ENCODE measurements at places on chromosomes 11 and 22.

- no peak for DNase-seq
Observed at GRCh38 chr11:83364500-83365045, 78.4 kb upstream of the CCDC90B start.

- no peak for DNase-seq
Observed at GRCh38 chr11:2475136-2475918, 30.5 kb downstream of the KCNQ1 start.

- no peak for DNase-seq
Observed at GRCh38 chr11:26335903-26336302, 4.0 kb downstream of the ANO3 start.

DNA sequence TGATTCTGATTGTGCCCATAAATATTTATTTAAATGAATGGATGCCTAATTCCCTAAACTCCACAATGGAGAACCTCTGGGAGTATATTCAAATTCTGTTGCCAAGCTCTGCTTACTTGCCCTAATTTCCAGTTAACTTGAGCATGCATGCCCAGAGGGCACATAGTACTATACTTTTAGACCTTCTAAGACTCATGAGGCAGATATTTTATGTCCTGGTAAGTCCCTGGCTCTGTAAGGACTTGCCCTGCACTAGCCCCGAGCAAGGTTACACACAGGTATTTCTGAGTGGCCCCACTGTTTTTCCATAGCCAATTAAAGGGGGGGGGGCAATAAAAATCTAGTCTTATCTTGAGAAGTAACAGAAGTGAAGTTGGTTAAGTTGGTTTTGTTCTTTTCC is 21.1 kb upstream of the CAPRIN1 start:
- no peak for DNase-seq

DNA sequence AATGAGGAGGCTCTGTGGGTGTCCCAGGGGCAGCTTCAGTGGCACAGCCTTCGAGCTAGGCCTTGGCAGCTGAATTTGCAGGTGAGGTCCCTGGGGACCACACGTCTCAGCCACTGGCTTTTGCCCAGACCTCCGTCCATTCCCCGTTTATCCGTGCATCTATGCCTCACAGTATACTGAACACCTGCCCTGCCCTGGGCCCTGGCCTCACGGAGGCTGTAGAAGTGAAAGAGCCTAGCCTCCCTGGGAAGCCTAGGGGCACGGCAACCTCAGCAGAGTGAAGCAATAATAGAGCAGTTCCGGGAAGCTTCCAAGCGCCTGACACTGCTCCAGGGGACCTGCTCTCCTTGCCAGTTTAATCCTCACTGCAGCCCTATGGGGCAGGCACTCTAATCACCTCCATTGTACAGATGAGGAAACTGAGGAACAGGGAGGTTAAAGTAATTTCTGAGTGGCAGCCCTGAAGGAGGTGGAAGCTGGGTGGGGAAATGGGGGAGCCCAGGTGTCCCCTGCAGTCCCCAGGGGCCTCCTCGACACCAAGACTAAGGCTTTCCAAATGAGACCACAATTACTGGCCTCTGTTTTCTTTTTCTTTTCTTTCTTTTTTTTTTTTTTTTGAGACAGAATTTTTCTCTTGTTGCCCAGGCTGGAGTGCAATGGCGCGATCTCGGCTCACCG is 2.7 kb upstream of the NFAM1 start:
- DNase-seq, result no peak

- no peak for DNase-seq
Observed at GRCh38 chr11:43735961-43736360, 55.4 kb downstream of the HSD17B12 start.

- no peak for DNase-seq
Observed at GRCh38 chr11:102603091-102603490, 22.0 kb downstream of the MMP20 start.

- DNase-seq, result no peak
Observed at GRCh38 chr11:127919206-127920000, 668.0 kb downstream of the ETS1 start.

DNA sequence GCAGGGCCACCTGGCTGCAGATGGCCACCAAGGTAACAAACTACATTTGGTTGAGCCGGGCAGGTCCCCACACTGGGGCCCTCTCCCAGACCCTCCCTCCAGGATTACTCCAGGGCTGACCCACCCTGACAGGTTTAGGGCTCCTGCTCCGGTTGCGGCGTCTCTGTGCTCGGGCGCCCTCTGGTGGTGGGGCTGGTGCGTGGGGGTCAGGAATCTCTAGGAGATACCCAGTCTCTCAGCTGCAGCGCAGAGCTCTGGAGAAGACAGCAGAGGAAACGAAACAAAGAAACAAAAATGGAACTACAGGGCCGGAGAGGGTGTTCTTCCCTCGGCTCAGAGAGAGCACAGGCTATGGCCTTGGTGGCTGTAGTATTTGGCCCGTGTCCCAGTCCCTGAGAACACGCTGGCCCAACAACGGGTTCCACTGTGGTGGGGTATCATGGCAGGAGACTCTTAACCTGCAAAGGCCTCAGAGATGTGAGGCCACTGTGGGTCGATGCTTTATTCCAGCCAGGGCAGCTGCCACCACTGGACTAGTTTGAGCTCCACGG is 2.4 kb downstream of the C11orf96 start:
- DNase-seq, result peak; percentile 91

DNA sequence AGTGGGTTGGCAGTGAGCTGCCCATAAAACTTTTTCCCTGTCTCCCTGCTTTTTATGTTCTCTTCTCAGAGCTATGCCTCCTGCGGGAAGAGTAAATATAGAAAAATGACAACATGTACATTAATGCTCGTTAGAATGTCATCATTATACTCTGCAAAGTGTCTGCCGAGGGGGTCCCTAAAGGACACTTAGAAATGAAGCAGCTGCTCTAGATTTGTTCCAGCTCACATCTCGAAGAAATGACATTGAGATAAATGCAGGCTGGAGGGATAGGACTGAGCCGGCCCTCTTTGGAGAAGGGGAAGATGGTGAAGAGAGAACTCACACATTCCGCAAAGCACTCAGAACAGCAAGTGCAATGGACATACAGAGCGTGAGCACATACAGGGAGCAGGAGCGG is 240.0 kb downstream of the NXPE2 start:
- no peak for DNase-seq

DNA sequence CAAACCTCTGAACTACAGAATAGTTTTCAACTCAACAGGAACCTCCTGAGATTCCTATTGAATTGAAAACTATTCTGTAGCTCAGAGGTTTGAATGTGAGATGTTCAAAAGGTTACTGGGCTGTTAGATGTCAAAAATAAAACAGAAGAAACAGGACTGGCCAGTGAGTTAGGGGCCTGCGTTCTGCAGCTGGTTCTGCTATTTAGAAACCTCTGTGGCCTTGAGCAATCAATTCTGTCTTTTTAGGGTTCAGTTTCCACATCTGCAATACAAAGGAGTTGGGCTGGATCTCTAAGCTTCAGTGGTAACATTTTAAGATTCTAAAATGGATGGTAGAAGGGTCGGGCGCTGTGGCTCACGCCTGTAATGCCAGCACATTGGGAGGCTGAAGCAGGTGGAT is 55.8 kb downstream of the CLMP start:
- DNase-seq, result no peak

GRCh38 chr11:19018901-19019300 is 41.6 kb downstream of the MRGPRX2 start:
- DNase-seq, result no peak

- no peak for DNase-seq
Observed at GRCh38 chr11:61683961-61684869, 4.0 kb downstream of the DAGLA start.

GRCh38 chr11:47518212-47518964 is 34.5 kb downstream of the CELF1 start:
- no peak for DNase-seq

DNA sequence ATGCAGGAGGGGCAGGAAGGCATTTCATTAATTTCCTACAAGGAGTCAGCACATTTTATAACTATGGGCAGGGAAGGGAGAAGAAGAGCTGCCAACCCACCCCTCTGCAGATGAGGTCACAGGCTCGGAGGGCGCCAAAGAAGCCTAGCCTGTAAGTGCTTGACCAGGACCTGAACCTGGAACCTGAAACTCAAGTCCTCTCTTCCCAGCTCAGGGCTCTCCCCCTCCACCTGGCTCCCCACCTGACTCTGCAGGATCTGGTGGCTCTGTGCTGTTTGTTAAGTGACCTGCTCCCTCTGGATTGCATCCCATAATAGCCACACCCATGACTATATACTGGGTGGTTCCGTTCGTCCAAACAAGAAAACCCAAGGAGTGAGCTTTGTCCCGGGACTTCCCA is 27.3 kb downstream of the SCGB1A1 start:
- no peak for DNase-seq

DNA sequence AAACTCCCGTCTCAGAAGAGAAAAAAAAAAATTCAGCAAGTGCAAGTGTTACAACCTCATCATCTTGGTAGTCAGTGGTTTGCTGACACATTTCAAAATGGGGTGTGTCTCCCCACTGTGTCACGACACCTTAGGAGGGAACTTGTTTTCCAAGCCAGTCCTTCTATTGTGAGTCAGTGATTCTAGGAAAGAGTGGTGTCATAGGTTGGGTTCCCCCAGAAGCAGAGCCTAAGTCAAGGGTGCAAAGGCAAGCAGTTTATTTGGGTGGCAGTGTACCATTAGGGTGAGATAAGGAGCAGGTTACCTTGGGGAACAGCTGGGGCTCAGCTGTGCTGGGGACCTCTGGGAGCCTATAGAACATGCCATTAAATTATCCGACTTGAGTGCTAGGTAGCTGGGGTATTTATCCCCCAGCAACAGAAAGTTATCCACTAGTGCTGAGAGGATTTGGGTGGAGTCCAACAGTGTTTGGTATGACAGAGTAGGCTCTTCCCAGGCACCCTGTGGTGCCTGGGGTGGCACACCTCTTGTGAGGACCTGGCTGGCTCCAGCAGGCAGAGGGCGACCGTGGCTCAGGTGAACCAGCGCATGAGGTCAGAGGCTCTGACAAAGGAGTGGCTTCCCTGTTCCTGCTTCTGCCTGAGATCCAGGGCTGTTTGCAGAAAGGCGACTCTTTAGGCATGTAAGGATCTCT is 41.7 kb downstream of the KIAA1671 start:
- DNase-seq, result no peak

DNA sequence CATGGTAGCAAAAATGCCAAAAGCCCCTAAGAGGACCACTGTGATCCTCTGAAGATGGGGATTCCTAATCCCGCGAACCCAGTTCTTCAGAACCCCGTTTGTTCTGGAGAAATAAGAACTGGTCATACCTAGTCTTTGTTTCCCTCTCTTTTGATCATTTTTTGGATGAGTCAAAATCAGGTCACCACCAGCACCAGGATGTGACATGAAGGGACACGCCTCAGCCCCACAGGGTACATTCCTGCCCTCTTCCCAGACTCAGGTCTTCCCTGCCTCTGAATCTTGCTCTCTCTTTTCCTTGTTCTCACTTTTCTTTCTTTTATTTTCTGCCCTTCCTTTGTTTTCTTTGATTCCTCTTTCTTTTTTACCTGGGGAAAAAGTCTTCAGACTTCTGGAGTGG is 14.6 kb upstream of the ANO1 start:
- no peak for DNase-seq

GRCh38 chr11:130647371-130647770 is 198.9 kb downstream of the ADAMTS15 start:
- no peak for DNase-seq

GRCh38 chr11:46917109-46917761 is 1.1 kb downstream of the LRP4 start:
- no peak for DNase-seq

- no peak for DNase-seq
Observed at GRCh38 chr11:113670149-113670830, 35.8 kb downstream of the TMPRSS5 start.

- no peak for DNase-seq
Observed at GRCh38 chr11:71211631-71212030, 40.7 kb downstream of the SHANK2 start.

- DNase-seq, result no peak
Observed at GRCh38 chr11:110196241-110196754, 100.1 kb downstream of the RDX start.

DNA sequence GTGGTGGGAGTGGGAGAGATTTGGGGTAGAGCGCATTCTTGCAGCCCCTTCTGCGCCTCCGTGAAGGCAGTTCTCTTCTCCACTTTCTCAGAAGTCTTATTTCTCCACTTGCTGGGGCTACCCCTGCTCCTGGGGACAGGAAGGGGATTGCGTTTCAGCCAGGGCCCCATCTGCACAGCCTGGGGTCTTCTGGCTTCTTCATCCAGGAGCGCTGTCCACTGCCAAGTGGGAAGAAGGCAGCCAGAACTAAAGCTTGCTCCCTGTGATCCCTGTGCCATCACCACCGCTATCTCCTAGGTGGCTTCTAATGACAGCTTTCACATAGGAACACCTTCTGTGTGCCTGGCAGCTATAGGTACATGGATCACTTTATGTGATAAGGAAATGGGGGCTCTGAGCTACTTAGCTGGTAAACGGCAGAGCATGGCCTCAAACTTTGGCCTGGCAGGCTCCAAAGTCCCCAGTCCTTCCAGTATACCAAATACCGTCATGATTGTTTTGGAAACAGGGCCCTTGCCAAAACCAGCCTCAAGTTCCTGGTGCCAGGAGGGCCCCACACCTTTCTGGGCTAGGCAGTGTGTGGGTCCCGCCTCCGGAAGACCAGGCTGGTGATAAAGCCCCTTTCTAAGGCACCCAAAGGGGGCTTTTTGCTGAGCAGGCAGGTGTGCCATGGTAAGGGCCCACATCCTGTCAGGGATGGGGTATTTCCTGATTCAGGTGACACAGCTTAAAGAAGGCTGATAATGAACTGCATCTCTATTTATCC is 60.4 kb upstream of the PAX6 start:
- DNase-seq, result no peak

DNA sequence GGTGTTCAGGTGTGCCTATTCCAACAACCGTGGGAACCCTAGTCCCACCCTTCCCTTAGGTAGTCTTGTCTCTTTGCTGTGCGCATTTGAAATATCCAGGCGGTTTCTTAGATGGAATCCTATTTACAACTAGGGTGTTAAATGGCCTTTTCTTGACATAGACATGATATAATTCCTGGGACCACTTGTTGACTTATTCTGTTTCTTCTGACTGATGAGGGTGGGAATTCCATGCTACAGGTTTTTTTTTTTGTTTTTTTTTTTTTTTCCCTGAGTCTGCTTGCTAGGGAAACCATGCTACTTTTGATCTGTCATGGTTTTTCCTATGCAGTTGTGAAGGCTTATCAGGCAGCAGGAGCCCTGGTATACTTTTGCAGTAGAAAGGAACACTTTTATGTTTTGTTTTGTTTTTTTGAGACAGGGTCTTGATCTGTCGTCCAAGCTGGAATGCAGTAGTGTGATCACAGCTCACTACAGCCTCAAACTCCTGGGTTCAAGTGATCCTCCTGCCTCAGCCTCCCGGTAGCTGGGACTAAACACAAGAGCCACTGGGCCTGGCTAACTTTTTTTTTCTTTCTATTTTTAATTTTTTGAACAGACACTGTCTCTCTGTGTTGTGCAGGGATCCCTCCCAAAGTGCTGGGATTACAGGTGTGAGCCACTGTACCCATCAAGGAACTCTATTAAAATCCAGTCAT is 1.5 kb downstream of the STIM1 start:
- no peak for DNase-seq

- no peak for DNase-seq
Observed at GRCh38 chr11:119460582-119460981, 37.6 kb upstream of the THY1 start.
